ENCODE measurements at places on chromosomes 16 and 17. TPM values are rescaled to one million over a fixed set of nuclear protein-coding genes. Genes with fewer than 3 reads are reported as not detected.

PIPOX gene
- polyA plus RNA-seq: 0.15 TPM

SSTR5 gene
- polyA plus RNA-seq: not detected

FBXL20 gene
- 5.0 TPM for polyA plus RNA-seq

KIFC3 gene
- polyA plus RNA-seq: not detected

TRPV2 gene
- 73.6 TPM for polyA plus RNA-seq

SLC46A1 gene
- polyA plus RNA-seq: 2.4 TPM

IRX6 gene
- polyA plus RNA-seq: not detected

ZG16 gene
- not detected for polyA plus RNA-seq

FBXL16 gene
- polyA plus RNA-seq: 4.4 TPM

MAP2K4 gene
- 16.2 TPM for polyA plus RNA-seq

NKD1 gene
- not detected for polyA plus RNA-seq

LAT gene
- polyA plus RNA-seq: 8.3 TPM

CHMP1A gene
- polyA plus RNA-seq: 63.9 TPM

PIK3R5 gene
- 30.7 TPM for polyA plus RNA-seq

AKAP1 gene
- polyA plus RNA-seq: 21.4 TPM

DNASE1L2 gene
- not detected for polyA plus RNA-seq

VASN gene
- 0.45 TPM for polyA plus RNA-seq

KRTAP4-12 gene
- not detected for polyA plus RNA-seq
